ENCODE measurements at places on chromosomes 1 and 21.
A peak's percentile ranks its signal among the peaks of the same experiment; 100 is the strongest.

DNA sequence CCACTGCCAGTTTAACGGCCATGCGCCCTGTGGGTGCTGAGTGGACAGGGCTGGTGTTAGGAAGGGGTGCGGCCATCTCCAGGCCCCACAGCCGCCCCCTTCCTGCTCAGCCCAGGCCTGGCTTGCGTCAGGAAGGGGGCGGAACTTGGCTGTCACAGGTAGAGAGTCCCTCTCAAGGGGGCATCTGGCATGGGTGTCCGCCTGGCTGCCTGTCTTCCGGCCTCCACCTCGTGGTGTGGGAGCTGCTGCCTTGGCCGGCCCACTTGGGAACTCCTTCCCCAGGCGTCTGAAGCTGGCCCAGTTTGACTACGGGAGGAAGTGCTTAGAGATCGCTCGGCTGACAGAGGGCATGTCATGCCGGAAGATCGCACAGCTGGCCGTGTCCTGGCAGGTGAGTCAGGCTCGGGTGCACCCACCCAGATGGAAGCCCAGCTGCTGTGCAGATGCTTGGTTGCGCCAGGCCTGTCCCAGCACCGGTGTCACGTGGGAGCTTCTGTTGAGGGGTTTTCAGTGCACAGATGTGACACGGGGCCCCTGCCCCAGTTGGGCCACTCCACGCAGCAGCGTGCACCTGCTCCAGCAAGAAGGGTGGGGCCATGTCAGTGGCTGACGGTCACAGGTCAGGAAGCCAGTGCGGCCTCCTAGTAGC lies 9.1 kb upstream of the ATAD3B start:
- DNase-seq, result no peak

DNA sequence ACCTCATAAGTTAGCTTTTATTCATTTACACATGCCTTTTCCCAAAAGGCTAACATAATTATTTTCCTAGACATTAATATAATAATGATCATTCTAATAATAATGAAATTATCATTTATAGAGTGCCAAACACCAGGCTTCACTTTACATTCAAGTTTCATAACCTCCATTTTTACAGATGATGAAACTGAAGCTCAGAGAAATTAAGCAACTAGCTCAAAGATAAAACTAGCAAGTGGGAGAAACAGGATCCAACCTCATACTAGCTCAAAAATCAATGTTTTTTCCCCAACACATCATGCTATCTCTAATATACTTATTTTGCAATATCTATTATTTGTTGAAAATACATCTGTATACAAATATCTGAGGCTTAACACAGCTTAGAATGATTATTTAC lies 14.0 kb downstream of the LPGAT1 start:
- DNase-seq, result no peak

DNA sequence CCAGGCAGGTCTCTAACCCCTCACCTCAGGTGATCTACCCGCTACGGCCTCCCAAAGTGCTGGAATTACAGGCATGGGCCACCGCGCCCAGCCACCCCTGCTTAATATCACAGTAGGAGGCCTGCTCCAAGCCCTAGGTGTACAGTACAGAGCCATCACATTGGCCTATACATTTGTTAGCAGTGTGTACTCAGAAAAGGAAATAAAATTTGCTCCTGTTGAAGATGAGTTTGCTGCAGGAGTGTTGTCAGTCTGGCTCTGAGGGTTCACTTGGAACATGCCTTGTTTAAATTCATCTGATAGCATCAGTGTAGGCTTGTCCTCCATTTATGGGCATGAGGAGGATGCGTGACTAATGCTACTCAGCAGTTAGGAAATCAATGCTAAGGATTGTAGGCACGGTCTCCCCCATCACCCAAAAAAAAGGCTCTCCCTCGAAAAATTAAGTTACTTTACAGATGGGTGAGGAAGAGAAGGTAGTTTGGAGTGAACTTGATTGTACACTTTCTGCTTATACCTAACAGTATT lies 4.6 kb upstream of the ENAH start:
- peak; percentile 61 for DNase-seq

- no peak for DNase-seq
Measured at GRCh38 chr1:217193151-217193550, 437.7 kb downstream of the GPATCH2 start.

GRCh38 chr1:33281554-33282303 lies 25.4 kb downstream of the ZNF362 start:
- DNase-seq, result no peak

- DNase-seq, result no peak
Measured at GRCh38 chr1:37146071-37146470, 111.8 kb upstream of the GRIK3 start.

DNA sequence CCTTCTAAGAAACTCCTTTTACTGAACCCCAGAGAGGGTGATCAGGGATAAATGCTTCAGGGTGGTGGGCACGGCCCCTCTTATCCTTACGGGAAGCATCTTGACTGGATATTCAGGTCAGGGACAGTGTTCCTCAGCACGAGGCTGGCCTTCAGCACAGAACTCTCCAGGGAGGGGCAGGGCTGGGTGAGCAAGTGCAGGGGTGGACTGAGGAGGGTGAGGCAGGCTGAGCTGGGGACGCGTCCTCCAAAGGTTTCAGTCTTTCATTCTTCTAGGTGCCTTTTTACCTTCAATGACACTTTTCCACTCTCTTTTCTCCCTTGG lies 52.3 kb downstream of the RASSF5 start:
- no peak for DNase-seq

DNA sequence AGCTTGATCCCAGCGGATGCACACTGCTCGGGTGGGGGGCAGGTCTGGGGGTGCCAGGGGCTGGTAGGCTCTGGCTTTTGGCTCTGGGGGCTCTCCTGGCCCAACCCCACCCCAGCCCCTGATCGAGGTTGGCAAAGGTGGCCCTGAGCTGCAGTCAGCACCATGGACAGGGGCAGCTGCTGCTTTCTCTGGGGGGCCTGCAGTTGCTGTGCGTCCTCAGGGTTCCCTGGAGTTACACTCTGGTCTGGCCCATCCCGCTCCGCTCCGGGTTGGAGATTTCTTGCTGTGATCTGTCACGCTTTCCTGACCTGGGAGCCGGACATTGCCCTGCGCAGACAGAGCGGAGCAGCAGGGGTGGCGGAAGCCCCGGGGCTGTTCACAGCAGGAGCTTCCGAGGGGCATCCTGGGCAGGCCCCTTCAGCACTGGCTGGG lies 8.0 kb upstream of the PLCH2 start:
- DNase-seq, result no peak

GRCh38 chr21:42291751-42292562 lies 23.3 kb downstream of the TFF3 start:
- DNase-seq, result no peak

- DNase-seq, result no peak
Measured at GRCh38 chr21:43203591-43203990, 34.8 kb downstream of the CRYAA start.

GRCh38 chr1:94329986-94330385 lies 88.2 kb upstream of the ABCD3 start:
- peak; percentile 22 for DNase-seq

DNA sequence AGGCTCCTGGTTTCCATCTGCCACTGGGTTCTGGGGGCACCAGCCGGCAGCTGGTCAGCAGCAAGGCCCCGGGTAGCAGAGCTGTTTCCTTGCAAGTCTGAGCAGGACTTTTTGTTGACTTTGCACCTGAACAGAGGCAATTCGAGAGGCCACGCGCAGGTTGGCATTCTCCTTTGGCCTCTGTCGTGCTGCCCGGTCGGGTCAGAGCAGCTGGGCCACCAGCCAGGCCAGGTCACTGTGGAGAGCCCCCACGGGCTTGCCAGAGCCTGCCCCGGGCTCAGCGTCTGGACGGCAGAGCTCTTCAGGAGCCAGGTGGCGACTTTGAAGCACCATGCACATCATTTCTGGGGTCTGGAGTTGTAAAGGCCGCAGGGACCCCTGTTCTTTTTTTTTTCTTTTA lies 28.4 kb upstream of the TMEM52 start:
- no peak for DNase-seq

DNA sequence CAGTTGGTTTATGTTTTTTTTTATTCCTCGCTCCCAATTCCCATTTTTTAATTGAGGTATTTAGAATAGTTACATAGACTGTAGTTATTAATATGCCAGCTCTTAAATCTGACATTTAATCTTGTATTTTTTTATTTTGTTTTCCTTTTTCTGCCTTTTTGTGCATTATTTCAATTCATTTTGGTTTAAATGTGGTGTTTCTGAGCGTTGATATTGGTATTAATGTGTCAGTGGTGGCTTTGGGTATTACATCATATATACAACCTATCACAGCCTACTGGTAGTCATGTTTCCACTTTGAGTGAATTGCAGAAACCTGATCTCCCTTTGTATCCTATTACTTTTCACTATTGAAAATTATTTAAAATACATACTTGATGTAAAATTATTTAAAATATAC lies 1027.3 kb downstream of the KCNT2 start:
- DNase-seq, result no peak

GRCh38 chr1:119631433-119632102 lies 16.5 kb downstream of the ZNF697 start:
- peak; percentile 17 for DNase-seq

Data from H4 (cell line).